ENCODE measurements at places on chromosomes 5 and 9. TPM values are rescaled to one million over a fixed set of nuclear protein-coding genes. Genes with fewer than 3 reads are reported as not detected.

GRCh38 chr5:111902436-111902835, 145.4 kb upstream of the NREP start:
- H3K4me3 ChIP-seq: no peak overlapping the region
- no peaks in the 10 kb centered on the region for H3K27me3 ChIP-seq
- no peaks in the 10 kb centered on the region for H3K4me1 ChIP-seq
- H3K36me3 ChIP-seq: no peaks in the 10 kb centered on the region

DNA sequence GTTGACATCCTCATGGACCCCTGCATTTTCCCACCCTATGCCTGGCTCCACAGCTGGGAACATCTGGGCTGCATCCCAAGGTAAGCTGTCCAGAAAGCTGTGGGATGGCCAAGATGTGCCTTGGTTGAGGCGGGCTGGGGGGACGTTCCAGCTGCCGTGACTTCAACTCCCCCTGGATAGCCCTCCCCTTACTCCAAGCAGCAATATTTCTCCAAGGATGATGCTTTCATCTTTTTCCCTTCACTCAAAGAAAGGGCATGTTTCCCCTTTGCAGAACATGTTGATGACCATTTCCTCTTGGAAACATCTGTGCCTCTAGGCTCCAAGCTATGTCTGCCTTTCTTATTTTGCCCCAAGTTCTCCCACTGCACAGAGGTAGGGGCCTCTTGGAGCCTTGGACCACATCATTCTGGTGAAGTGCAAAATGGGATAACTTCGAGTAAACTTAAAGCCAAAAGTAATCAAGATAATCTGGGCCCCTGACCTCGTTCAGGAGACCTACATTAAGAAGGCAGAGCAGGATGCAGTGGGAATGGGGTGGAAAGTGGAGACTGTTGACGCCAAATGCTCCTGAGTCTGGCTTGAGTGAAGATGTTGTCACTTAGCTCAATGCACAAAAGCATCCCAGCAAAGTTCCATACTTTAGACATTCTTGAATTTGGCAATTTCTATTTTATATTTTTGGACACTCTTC, 175.2 kb downstream of the GAS1 start:
- H3K27ac ChIP-seq: no peak overlapping the region
- no peaks in the 10 kb centered on the region for H3K4me1 ChIP-seq
- H3K36me3 ChIP-seq: no peaks in the 10 kb centered on the region
- H3K27me3 ChIP-seq: peaks cover 2% of the 10 kb centered on the region

DNA sequence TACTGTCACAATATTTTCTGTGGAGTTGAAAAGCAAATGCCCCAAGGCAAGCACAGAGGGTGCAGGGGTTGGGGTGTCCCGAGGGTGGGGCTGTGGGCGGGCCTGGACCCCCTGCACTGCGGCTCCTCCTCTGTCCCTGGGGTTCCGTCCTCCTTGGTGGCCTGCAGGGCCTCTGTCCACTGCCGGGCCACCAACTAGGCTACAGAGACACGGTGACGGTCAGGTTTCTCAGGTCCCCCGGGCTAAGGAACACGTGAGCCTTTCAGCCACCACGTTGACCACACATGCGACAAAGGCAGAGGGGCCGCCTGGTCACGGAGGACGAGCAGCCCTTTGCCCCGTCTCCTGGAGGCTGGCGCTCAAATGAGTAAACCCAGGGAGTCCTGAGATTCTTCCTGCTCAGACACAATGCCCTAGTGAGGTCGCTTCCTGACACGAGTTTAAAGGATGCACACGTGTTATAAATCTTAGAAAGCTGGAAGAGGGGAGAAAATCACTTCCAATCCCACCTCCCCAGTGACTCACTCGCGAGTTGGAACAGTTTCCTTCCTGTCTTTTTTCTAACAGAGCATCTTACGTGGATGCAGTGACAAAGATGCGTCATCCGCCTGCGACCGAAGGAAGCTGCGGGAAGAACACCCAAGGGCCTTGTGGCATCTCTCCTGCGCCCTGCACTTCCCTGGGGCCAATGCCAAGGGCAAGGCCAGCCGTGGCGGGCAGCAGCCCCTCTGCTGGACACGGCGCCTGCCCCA, 24.8 kb upstream of the OBP2B start:
- no peak overlapping the region for H3K4me3 ChIP-seq
- H3K27ac ChIP-seq: no peak overlapping the region

GRCh38 chr5:146667633-146668272, 151.8 kb upstream of the GPR151 start:
- DNase-seq: peak; percentile 89
- H3K36me3 ChIP-seq: no peaks in the 10 kb centered on the region

DNA sequence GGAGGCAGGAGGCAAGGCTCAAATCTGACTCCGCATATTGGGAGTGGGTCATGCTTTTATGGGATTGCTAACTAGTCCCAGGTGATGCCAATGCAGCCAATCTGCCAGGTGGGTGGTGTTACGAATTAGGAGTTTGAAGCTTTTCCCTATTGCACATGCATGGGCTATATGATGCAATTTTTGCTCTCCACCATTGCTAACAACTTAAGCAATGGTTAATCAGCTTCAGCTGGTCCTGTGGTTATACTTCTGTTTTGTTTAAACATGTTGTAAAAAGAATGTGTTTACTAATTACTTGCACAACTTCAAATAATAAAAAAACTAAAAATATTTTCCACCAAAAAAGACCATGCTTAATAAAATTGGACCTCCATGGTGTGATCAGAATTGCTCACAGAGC, 55.7 kb downstream of the SHC3 start:
- no peaks in the 10 kb centered on the region for H3K4me1 ChIP-seq
- H3K4me3 ChIP-seq: no peak overlapping the region
- DNase-seq: peak; percentile 83
- H3K27me3 ChIP-seq: no peaks in the 10 kb centered on the region

- H3K4me1 ChIP-seq: no peaks in the 10 kb centered on the region
- H3K4me3 ChIP-seq: no peak overlapping the region
- DNase-seq: peak; percentile 69
- no peaks in the 10 kb centered on the region for H3K27me3 ChIP-seq
- no peak overlapping the region for H3K27ac ChIP-seq
Observed at GRCh38 chr5:78235289-78235688, 59.2 kb downstream of the AP3B1 start.

- DNase-seq: no peak
- H3K4me1 ChIP-seq: peaks cover 2% of the 10 kb centered on the region
- H3K27me3 ChIP-seq: no peaks in the 10 kb centered on the region
- no peak overlapping the region for H3K4me3 ChIP-seq
- H3K36me3 ChIP-seq: peaks cover 58% of the 10 kb centered on the region
Observed at GRCh38 chr9:128628471-128629048, 28.1 kb downstream of the DYNC2I2 start.

- no peaks in the 10 kb centered on the region for H3K4me1 ChIP-seq
- H3K36me3 ChIP-seq: no peaks in the 10 kb centered on the region
- H3K27ac ChIP-seq: no peak overlapping the region
- peak; percentile 4 for DNase-seq
Observed at GRCh38 chr9:79896390-79896980, 324.7 kb downstream of the TLE4 start.

GRCh38 chr5:34585601-34586104, 70.5 kb upstream of the RAI14 start:
- peaks cover 28% of the 10 kb centered on the region for H3K4me1 ChIP-seq
- H3K4me3 ChIP-seq: no peak overlapping the region
- DNase-seq: no peak

DNA sequence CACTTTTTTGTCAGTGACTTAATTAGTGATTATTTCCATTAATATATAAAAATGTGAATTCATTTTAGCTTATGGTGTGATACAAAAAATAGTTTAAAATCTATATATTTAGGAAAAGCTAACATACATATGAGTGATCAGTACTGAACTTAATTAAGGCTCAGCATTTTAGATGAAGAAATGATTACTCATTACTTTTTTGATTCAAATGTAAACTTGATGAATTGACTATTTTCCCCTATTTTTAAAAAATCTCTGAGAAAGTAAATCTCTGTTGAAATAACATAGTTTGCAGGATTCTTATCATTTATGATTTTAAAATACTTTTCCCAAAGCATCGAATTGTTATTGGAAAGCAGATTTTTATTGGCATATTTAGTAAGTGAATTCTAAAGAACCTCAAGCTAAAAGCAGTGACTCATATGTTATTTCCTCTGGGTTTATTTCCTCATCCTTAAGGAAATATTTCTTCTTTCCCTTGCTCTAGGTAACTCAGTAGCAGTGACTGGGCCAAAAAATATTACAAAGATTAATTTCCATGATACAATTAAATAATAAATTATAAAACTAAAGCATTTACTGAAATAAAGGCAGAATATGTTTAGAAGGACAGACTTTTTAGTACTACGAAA, 290.6 kb downstream of the FER start:
- no peak overlapping the region for H3K4me3 ChIP-seq
- H3K27me3 ChIP-seq: no peaks in the 10 kb centered on the region
- H3K36me3 ChIP-seq: no peaks in the 10 kb centered on the region
- H3K4me1 ChIP-seq: peaks cover 2% of the 10 kb centered on the region
- DNase-seq: no peak

GRCh38 chr5:56612759-56613158, 202.6 kb upstream of the MAP3K1 start:
- no peaks in the 10 kb centered on the region for H3K36me3 ChIP-seq
- no peaks in the 10 kb centered on the region for H3K27me3 ChIP-seq
- no peak overlapping the region for H3K4me3 ChIP-seq
- DNase-seq: no peak

- H3K4me3 ChIP-seq: no peak overlapping the region
- no peaks in the 10 kb centered on the region for H3K27me3 ChIP-seq
- H3K27ac ChIP-seq: no peak overlapping the region
Observed at GRCh38 chr9:2727966-2728613, 10.8 kb downstream of the KCNV2 start.

- no peaks in the 10 kb centered on the region for H3K4me1 ChIP-seq
- DNase-seq: no peak
- H3K4me3 ChIP-seq: no peak overlapping the region
- no peaks in the 10 kb centered on the region for H3K36me3 ChIP-seq
- peaks cover 2% of the 10 kb centered on the region for H3K27me3 ChIP-seq
- no peak overlapping the region for H3K27ac ChIP-seq
Observed at GRCh38 chr9:134284273-134284672, 42.0 kb upstream of the RXRA start.

DNA sequence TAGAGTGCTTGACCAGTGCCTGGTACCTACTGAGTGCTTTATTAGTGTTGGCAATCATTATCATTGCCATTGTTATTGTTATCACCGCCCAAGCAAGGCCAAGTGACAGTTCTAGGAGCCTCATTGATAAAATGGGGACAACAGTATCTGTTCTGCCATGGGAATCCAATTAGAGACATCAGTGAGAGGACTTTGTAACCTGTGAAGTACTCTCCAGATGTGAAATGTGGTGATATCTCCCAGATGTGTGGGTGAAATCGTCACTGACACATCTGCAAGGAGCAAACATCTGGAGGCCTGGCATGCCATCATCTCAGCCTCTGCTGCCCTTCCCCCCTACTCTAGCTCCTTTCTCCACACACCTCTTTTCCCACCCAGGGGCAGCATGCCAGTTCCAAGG, 260.8 kb downstream of the PAPPA start:
- H3K4me1 ChIP-seq: no peaks in the 10 kb centered on the region
- no peak overlapping the region for H3K4me3 ChIP-seq
- no peaks in the 10 kb centered on the region for H3K27me3 ChIP-seq
- no peak for DNase-seq
- no peaks in the 10 kb centered on the region for H3K36me3 ChIP-seq
- H3K27ac ChIP-seq: no peak overlapping the region

- H3K36me3 ChIP-seq: no peaks in the 10 kb centered on the region
- no peak overlapping the region for H3K27ac ChIP-seq
- DNase-seq: no peak
- no peaks in the 10 kb centered on the region for H3K27me3 ChIP-seq
- no peak overlapping the region for H3K4me3 ChIP-seq
Observed at GRCh38 chr9:15206903-15207696, 99.9 kb downstream of the TTC39B start.

- no peak overlapping the region for H3K4me3 ChIP-seq
- H3K27ac ChIP-seq: no peak overlapping the region
- H3K4me1 ChIP-seq: no peaks in the 10 kb centered on the region
- H3K36me3 ChIP-seq: no peaks in the 10 kb centered on the region
- no peak for DNase-seq
Observed at GRCh38 chr9:114836769-114837168, 30.9 kb upstream of the TNFSF15 start.

GRCh38 chr5:154370813-154371212, 75.0 kb upstream of the SAP30L start:
- peak; percentile 25 for DNase-seq
- H3K4me3 ChIP-seq: no peak overlapping the region
- no peaks in the 10 kb centered on the region for H3K27me3 ChIP-seq
- no peak overlapping the region for H3K27ac ChIP-seq
- H3K36me3 ChIP-seq: no peaks in the 10 kb centered on the region

DNA sequence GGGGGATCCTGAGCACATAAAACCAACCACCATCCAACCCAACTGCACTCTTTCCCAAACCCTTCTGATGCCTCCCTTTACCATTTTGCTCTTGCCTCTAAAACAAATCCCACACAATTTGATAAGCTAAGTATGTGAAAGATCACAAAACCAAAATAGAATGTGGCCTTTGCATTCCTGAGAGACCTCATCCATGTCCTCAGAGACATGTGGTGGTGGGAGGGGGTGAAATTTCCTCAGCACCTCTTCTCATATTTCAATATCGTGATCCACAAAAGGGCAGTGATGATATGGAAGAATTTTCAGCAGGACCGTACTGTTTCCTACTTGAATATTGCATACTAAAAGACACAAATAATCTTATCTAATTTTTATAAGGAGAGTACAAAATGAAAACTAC, 423.3 kb downstream of the TLE1 start:
- DNase-seq: peak; percentile 6
- H3K27me3 ChIP-seq: no peaks in the 10 kb centered on the region
- H3K4me1 ChIP-seq: peaks cover 4% of the 10 kb centered on the region
- no peaks in the 10 kb centered on the region for H3K36me3 ChIP-seq
- no peak overlapping the region for H3K4me3 ChIP-seq

- H3K4me1 ChIP-seq: no peaks in the 10 kb centered on the region
- DNase-seq: peak; percentile 38
- H3K4me3 ChIP-seq: no peak overlapping the region
- H3K27me3 ChIP-seq: no peaks in the 10 kb centered on the region
Observed at GRCh38 chr5:14081791-14082190, 61.4 kb upstream of the TRIO start.

GRCh38 chr5:138240650-138241385, 27.7 kb upstream of the CDC23 start:
- no peaks in the 10 kb centered on the region for H3K36me3 ChIP-seq
- H3K27me3 ChIP-seq: peaks cover 18% of the 10 kb centered on the region
- H3K4me3 ChIP-seq: no peak overlapping the region
- H3K27ac ChIP-seq: no peak overlapping the region
- H3K4me1 ChIP-seq: no peaks in the 10 kb centered on the region

DNA sequence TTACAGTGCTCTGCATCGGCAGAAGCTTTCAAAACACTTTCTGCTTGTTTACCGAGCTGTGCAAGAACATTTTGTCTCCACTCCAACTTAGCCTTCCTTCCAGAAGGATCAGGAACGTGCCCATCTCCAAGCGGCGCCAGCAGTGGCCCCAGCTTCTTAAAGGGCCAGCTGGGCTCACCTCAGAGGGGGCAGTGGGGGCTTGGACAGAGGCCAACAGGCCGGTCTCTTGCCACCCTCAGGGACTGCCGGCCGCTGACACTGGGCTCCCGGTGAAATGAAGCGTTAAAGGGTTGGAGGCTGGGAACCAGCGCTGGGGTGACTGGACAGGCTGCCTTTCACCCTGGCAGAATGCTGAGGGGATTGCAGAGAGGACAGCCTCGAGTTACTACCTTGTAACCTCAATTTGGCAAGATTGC, 67.0 kb upstream of the RNU6ATAC start:
- no peak overlapping the region for H3K27ac ChIP-seq
- H3K36me3 ChIP-seq: no peaks in the 10 kb centered on the region
- peak; percentile 35 for DNase-seq
- no peak overlapping the region for H3K4me3 ChIP-seq
- peaks cover 2% of the 10 kb centered on the region for H3K4me1 ChIP-seq

ZNF366 gene
- polyA plus RNA-seq: not detected

GRIA1 gene
- polyA plus RNA-seq: 0.12 TPM

LRRC14B gene
- not detected for polyA plus RNA-seq

SGCD gene
- 13.3 TPM for polyA plus RNA-seq

CNTFR gene
- 0.18 TPM for polyA plus RNA-seq
